ENCODE measurements at places on chromosomes 3 and 15.

GRCh38 chr3:168678730-168679129 is 583.0 kb upstream of the GOLIM4 start:
- no peak for DNase-seq

GRCh38 chr15:52010633-52011595 is 8.1 kb upstream of the MAPK6 start:
- no peak for DNase-seq

DNA sequence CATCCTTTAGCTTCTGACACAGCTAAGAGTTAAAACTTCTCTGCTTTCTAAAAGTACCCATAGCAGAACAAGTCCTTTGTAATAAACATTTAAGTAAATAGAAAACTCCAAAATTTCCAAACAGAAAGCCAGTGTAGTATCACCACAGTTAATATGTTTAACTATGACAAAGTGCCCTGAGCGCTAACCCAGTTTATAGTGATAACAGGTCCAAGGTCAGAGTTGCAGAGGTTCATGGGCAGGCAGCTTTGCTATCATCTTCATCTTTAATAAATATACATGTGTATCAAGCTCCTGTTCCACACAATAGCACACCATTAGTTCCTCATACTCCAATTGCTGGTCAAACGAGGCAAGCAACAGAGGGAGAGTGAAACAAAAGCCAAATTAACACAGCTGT is 12.4 kb upstream of the TOP2B start:
- no peak for DNase-seq

DNA sequence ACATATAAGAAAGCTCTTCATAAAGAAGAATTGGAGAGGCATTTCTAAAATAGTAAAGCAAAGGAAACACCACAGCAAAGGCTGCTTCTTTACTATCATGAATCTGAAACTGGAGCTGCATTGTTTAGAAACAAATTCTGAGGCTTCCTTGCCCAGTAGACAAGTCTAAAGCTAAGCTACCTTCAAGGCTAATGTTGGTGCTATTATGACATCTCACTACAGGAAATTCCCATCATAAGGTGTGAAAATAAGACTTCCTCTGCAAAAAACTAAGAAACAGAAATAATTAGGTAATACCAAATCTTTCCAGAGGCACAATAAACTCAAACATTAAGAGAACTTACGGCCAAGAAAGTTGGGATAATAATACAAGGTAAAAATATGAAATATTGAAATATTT is 89.9 kb upstream of the P3H2 start:
- no peak for DNase-seq

DNA sequence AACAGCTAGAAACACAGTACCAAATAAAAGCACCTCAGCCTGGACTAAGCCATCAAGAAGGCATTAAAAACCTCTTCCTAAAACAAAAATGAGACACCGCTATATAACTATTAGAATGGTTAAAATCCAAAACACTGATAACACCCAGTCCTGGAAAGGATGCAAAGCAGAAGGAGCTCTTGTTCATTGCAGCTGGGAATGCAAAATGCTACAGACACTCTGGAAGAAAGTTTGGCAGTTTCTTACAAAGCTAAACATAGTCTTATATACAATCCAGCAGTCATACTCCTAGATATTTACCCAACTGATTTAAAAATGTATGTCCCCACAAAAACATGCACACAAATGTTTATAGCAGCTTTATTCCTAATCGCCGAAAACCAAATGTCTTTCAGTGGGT is 35.7 kb downstream of the CHSY1 start:
- no peak for DNase-seq

DNA sequence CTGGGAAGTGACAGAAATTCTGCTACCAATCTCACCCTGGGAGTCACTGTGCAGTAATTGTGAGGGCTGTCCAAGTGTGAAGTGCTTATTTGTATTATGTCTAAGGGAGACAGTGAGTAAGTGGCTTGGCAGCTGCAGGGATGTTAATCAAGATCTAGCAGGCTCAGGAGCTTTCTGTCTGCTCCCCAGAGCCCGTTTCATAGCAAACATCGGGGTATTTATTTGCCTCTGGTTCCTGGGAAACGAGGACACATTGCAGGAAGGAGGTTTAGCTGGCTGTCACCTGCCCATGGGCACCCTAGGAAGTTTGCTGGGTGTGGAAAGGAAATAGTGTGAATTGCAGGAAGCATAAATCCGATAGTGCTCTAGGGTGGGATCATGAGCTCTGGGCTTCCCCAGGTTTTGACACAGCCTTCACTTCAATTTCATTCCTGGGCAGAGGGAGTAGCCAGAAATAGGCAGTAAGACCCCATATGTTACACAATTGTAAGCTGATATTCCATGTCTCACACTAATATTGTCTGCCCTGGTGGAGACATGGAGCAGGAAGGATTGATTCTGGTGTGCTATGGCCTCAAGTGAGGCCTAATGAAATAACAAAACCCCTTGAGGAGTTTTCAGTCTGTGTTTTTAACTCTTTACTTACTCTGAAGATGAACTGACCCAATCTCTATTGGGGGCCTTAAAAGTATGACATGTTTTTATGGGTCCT is 74.1 kb upstream of the MITF start:
- no peak for DNase-seq

GRCh38 chr3:178841011-178841410 is 230.6 kb downstream of the ZMAT3 start:
- DNase-seq = no peak

- no peak for DNase-seq
These were observed 12.6 kb downstream of the ALAS1 start for GRCh38 chr3:52210550-52211046.

DNA sequence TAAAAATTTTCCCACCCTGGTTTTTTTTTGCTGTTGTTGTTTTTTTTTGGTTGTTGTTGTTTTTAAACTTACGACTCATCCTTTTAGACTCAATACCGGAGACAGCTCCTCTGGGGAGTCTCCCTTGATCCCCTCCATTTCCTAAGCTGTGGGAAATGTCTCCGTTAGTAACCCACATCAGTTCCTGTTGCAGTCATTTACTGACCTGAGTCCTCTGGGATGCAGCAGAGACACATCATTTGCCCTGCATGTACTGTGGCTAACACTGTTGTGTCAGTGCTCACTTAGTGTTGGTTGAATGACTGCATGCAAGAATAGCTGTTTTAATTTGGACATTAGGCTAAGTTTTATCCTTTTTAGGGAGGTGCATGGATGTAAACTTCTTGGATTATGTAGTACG is 83.8 kb downstream of the MBNL1 start:
- DNase-seq = no peak

GRCh38 chr3:11447584-11448200 is 175.5 kb downstream of the ATG7 start:
- no peak for DNase-seq

GRCh38 chr3:183013856-183014255 is 33.5 kb upstream of the DCUN1D1 start:
- no peak for DNase-seq

DNA sequence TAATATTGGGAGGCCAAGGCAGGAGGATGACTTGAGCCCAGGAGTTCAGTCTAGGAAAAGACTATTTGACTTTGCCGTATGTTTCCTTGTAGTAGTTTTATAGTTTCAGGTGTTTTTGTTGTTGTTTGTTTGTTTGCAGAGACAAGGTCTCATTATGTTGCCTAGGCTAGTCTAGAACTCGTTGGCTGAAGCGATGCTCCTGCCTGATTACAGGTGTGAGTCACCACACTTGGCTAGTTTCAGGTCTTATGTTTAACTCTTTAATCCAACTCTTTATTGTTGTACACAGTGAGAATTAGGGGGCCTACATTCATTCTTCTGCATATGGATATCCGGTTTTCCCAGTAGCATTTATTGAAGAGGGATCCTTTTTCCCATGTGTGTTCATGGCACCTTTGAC is 32.0 kb downstream of the FAIM start:
- no peak for DNase-seq

- DNase-seq = no peak
These were observed 139.6 kb upstream of the ADAMTS9 start for GRCh38 chr3:64827431-64827830.

- no peak for DNase-seq
These were observed 19.8 kb upstream of the CELF6 start for GRCh38 chr15:72339777-72340177.

- DNase-seq = no peak
These were observed 12.9 kb upstream of the CPNE9 start for GRCh38 chr3:9690451-9691450.

- no peak for DNase-seq
These were observed 259.6 kb downstream of the STXBP5L start for GRCh38 chr3:121167374-121168139.

DNA sequence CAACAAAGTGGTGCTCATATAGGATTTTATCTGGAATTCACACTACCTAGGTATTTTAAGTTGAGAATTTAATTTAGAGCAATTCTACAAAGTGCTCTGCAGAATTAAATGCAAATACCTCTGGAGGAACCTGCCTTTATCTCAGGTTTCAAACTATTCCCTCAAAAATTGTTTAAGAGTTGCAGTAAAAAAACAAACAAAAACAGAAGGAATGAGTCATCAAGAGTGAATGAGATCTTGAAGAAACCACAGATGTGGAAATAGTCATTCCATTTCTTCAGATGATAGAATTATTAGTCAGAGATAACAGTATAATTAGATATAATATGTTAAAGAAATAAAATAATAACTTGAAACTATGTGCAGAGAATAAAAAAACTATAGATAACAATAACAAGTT is 80.8 kb upstream of the SCN5A start:
- DNase-seq = no peak

DNA sequence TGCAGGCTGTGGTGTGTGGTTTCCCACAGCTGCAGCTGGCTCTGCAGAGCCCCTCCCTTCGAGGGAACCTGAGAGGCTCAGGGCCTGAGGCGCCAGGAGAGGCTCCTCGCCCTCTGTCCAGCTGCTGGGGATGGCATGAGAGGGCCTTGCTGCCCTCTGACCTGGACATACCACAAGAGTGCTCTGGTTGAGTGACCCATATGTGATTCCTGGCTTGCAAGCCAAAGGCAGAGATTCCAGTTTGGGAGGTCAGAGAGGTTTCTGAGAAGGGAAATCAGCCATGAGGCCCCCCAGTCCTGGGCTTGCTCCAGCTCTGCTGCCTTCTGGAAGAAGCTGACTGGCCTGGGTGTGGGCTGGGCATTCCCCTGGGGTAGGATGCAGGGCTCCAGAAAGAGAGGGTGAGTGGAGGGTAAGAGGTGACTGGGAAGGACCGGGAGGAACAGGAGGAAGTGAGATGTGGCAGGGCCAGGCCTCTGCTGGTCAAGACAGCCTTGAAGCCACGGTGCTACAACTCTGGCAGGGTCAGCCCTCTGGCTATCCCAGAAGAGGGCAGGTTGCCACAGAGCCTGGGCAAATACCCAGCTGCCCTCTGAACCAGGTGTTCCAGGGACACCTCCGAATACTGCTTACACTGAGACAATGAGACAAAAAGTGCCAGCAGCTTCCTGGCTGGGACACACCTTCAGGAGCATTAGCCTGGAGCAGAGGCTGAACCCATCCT is 16.0 kb upstream of the SRP14 start:
- DNase-seq = no peak

DNA sequence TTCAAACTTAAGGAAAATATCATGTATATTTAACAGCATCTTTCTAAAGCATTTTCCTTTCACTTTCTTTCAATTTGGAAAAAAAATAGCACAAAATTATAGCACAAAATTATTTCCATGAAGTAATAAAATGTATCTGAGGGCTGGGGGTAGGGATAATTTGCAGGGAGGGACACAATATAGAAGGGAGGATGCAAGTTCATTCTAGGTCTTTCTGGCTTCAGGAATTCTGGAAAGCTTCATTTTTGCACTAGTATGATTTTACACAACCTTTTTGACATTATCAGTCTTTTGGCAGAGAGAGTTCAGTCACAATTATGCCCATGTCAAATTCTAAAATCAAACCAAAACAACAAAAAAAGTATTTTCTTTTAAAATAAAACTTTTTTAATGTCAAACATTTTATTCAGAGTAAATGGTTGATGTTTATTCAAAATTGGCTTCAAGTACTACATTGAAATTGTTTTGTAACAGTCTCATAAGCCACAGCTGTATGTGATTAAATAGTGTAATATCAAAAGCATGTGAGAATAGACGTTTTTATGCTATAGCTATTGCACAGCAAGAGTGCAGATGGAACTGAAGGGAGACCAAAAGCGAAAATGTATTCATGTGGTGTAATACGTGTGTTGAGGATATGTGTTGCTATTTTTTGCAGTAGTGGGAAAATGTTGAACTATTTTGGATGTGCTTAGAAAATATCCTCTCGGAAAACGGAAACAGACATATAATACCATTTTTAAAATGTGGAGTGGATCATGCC is 5.8 kb downstream of the RBMS3 start:
- DNase-seq = no peak

Measured in T-helper 22 cell (primary cell).